B cell (primary cell): ENCODE measurements at places on chromosomes 16 and 17. TPM values are rescaled to one million over a fixed set of nuclear protein-coding genes. Genes with fewer than 3 reads are reported as not detected.

- no peaks in the 10 kb centered on the region for H3K36me3 ChIP-seq
- no peaks in the 10 kb centered on the region for H3K27me3 ChIP-seq
- no peak overlapping the region for H3K27ac ChIP-seq
- H3K4me3 ChIP-seq = no peak overlapping the region
Measured at GRCh38 chr16:22397464-22397863, 23.0 kb upstream of the CDR2 start.

- peak overlapping the region; percentile 59 for H3K4me3 ChIP-seq
- peak; percentile 72 for DNase-seq
- no peak overlapping the region for H3K27ac ChIP-seq
- H3K27me3 ChIP-seq = peaks cover 36% of the 10 kb centered on the region
- peaks cover 47% of the 10 kb centered on the region for H3K4me1 ChIP-seq
- H3K36me3 ChIP-seq = no peaks in the 10 kb centered on the region
Measured at GRCh38 chr16:67173808-67174705, 3.7 kb downstream of the NOL3 start.

- no peak for DNase-seq
- no peaks in the 10 kb centered on the region for H3K27me3 ChIP-seq
- no peak overlapping the region for H3K4me3 ChIP-seq
- no peak overlapping the region for H3K27ac ChIP-seq
Measured at GRCh38 chr16:84279881-84280280, 14.8 kb upstream of the WFDC1 start.

DNA sequence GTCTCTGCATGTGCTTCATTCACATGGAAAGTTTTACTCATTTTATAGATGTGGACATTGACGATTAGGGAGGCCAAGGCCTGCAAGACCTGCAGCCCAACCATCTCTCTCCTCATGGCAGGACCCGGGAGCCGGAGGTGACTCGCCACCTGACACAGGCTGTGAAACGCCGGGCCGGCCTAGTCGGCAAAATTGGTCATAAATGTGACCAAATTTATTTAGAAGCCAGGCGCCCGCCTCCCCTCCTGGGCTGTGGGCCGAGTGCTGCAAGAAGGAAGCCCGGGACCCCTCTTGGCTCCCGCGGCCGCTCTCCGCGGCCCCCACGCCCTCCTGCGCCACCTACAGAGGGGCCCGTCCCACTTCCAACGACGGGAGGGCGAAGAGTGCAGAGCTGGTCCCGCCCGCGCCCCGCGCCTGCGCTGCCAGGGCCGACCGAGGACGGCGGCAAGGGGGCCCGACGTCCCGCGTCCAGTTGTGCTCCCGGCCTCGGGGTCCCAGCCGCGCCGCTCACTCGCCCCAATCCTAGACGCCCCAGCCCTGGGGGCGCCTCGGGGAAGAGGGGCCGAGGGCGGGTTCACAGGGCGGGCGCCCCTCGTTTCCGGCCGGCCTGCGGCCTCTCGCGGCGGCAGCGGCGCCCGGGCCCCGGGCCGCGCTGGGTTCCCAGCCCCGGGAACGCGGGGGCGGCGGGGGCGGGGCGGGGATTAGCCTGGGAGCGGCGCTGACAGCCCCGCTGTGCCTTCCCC, 47.5 kb downstream of the WNT3 start:
- H3K27me3 ChIP-seq = no peaks in the 10 kb centered on the region
- no peaks in the 10 kb centered on the region for H3K36me3 ChIP-seq
- H3K27ac ChIP-seq = no peak overlapping the region

DNA sequence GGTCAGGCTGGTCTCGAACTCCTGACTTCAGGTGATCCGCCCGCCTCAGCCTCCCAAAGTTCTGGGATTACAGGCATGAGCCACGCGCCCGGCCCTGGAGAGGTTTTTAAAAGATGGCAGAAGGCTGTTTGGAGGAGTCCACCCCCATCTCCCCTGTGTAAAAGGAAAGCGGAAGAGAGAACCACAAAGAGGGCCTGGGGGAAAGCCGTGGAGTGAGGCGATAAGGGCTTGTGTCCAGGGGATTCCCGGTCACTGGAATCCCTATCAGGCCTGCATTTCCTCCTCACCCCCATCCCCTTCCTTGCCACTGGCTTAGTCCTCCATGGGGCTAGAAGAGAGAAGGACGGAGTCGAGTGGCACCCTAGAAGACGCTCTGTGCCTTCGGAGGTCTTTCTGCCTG, at the start of gene GP1BA:
Gene GP1BA (plus strand): TSS at position 315 of the 400 bp plus-strand sequence. CDS start 328 bp downstream, outside the sequence.
- H3K4me1 ChIP-seq = peaks cover 17% of the 10 kb centered on the region
- H3K4me3 ChIP-seq = no peak within 1 kb of the TSS
- H3K27ac ChIP-seq = no peak within 1 kb of the TSS
- DNase-seq = peak; percentile 33

DNA sequence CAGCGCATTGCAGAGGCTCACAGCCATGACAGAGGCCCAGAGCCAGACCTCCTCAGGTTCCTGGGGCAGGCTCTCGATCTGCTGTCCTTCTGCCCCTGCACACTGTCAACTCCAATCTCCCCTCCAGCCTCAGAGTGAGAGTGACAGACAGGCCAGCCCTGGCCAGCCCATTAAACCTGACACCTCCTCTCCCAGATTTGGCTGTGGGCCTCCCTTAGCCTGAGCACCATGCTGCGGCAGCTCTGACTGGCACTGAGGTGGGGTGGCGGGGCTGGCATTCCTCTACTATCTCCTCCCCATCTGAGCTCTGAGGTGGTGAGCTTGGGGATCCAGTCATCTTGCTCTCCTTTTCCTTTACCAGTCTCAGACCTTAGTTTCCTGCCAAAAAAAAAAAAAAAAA, 15.5 kb upstream of the C1QL1 start:
- H3K4me3 ChIP-seq = no peak overlapping the region
- no peaks in the 10 kb centered on the region for H3K27me3 ChIP-seq
- peaks cover 5% of the 10 kb centered on the region for H3K4me1 ChIP-seq
- H3K36me3 ChIP-seq = no peaks in the 10 kb centered on the region

The ZDHHC1 gene
- total RNA-seq = 2.4 and 2.8 TPM in 2 replicates

The ANKRD40CL gene
- total RNA-seq = not detected in 2 replicates

The GLIS2 gene
- not detected in 2 replicates for total RNA-seq

The EPX gene
- total RNA-seq = not detected in 2 replicates

The CDC6 gene
- total RNA-seq = 0.63 and 2.2 TPM in 2 replicates

The CIBAR2 gene
- total RNA-seq = not detected in 2 replicates

The CSH2 gene
- total RNA-seq = not detected in 2 replicates

The TBC1D3E gene
- total RNA-seq = 5.0 and 6.1 TPM in 2 replicates
